Activated CD4-positive, alpha-beta T cell treated with anti-CD3 and anti-CD28 coated beads, Interleukin-2, amount 50 U/mL, for 48 hours (primary cell): ENCODE measurements at places on chromosomes 12 and 14.

GRCh38 chr12:53533471-53533870 is 26.2 kb upstream of the NPFF start:
- DNase-seq = no peak

- DNase-seq = no peak
These were observed 26.0 kb upstream of the VPS37B start for GRCh38 chr12:122921917-122922316.

DNA sequence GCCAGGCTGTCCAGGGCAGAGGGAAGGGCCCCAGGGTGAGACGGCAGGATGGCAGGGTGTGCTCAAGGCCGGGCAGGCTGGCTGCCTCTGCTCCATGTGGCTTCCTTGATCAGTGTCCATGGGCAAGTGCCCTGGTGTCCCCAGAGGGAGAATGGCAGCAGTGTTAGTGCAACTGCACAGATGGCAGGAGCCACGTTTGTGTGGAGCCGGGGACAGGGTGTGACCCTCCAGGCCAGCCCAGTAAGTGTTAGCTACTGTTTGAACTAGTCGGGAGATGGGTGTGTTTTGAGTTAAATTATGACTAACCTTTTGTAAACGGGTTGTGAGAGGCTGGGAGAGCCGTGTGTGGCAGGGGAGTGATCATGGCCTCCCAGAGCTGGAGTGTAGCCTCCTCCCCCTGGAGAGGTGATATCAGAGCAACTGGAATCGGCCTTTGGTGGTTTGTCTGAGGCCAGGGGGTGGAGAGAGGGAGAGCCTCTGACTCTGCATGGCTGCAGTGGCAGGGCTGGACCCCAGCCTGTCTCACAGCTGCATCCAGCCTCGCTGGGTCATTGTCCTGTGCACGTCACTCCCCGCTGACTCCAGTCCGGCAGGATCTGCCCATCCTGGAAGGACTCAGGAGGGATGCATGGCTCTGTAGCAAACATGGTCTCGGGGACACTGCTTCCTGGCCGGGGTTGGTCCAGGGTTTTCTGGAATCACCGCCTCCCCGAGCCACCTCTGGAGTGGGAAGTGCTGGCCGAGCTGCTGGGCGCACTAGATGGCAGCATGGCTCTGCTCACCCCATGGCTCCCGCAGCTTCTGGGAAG is 27.8 kb downstream of the AACS start:
- DNase-seq = no peak

DNA sequence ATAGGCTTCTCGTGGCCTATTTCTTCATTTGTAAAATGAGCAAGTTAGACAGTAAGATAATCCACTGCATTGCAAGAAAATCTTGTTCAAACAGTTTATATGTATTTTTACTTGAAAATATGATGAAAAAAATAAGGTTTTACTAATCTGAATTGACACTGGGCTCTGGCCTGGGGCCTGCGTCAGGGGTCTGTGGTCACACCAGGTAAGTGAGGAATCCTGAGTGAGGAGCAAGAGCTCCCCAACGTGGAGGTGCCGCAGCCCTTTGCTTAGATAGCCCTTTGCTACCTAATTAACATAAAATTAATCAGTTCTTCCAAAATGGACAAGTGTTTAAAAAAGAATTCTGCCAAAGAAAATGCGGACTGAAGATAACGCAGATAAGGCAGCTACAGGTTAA is 39.1 kb upstream of the STAB2 start:
- DNase-seq = no peak

GRCh38 chr14:102811254-102811963 is 34.2 kb downstream of the TRAF3 start:
- no peak for DNase-seq

DNA sequence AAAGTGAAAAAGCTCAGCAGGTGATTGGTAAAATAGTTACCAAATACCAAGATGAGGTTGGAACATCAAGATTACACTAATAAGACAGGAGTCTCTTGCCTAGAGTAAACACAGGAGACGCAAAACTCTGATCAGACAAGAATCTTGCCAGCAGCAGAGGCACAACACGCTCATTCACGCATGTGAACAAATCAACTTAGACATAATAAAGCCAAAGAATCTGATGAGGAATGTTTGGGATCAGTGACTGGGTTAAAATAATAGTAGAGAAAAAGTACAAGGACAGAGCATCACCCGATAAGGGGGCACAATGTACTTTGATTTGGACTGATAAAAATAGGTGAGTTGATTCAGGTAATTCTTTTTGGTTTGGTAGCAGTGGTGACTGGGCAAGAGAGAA is 159.5 kb upstream of the GRIP1 start:
- no peak for DNase-seq

GRCh38 chr12:54037360-54038283 is 4.8 kb downstream of the HOXC5 start:
- no peak for DNase-seq

DNA sequence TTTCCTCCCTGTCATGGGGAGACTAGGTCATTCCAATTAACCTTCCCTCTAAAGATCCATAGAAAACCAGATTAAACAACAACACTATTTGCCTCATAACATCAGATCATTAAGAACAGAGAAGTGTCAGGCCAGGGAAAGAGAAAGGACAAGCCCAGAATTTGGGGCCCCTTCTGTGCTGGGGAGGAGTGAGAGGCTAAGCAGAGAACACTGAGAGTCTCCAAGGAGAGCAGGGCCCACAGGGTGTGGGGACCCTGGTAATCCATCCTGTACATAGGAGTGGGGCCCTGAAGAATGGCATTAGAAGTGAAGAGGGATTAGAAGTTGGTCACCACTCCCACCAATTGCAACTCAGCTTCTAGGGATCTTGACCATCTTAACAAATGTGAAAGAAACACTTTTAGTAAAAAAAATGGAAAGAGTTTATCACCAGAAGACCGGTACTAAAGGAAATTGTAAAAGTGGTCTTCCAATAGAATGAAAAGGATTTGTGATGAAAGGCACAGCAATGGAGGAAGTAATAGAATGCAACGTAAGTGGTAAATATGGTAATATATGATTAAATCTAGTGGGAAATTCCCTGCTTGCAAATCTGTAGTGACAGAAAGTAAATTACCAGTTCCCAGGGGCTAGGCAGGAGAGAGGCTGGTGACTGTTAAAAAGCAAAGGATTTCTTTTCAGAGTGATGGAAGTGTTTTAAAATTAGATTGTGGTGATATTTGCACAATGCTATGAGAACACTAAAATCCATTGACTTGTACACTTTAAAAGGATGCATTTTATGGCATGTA is 14.0 kb upstream of the TMTC1 start:
- DNase-seq = no peak

DNA sequence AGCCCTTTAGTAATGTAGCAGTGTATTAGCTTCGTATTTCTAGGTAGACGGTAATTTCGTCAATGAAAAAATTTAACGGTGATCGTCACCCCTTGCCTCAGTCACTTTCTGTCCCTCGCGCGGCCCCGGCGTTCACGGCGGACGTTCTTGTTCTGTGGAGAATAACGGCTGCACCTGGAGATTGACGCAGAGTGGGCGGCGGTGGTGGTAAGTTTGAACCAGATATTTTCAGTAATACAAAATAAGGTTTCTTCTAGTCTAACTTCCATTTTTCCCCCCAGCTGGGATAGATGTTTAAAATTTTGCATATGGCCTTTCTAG is 341 bp downstream of the ZNF10 start:
- DNase-seq = peak; percentile 45

DNA sequence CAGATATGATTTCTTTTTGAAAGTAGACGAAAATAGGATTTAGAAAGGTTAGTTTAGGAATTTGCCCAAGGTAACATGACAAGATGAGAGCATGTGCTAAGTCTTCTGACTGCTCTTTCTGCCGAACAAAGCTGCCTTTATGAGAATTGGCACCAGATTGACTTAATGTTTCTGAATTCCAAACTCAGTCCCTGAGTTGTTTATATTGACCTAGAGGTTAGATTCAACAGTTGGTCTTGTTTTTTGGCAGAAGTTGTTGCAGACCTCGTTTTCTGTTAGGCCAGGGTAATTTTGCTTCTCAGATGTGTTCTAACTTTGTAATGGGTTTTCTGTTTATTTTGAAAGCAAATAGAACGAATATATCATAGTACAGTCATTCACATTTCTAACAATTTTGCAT is 61.5 kb upstream of the LRTM2 start:
- DNase-seq = no peak

DNA sequence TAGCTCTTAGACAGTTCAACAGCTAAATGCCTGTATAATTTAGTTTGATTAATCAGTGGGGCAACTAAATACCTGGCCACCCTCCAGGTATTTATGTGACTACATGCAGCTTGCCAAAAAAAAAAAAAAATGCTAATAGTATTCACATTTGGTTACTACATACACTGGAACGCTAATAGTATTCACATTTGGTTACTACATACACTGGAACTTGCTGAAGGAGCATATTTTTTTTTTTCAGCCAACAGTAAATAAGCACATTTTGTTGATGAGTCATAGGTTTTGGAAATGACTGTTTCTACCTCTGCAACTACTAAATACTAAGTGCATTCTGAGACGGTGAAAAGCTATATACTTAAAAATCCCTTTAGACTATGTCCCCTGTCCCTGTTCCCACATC is 1172.3 kb downstream of the LRFN5 start:
- DNase-seq = no peak

DNA sequence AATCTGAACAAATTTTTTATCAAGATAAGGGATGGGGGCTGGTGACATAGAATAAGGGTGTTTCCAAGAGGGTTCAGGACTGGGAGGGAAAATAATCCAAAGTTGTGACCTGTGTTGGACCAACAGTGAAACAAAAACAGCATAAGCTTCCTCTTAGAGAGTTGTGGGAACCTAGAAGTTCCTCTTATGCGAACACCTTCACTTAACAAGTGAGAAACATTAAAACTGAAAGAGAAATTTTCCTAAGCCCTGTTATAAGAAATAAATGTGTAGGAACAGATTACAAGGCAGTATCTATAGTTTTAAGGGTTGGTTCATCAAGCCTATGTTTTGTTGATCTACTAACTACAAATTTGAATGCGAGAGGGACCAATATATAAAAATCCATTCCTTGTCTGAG is 58.4 kb downstream of the LLPH start:
- no peak for DNase-seq

GRCh38 chr14:34104489-34105397 is 153.9 kb upstream of the EGLN3 start:
- no peak for DNase-seq

- DNase-seq = no peak
These were observed 6.8 kb downstream of the OR11G2 start for GRCh38 chr14:20197459-20197858.

DNA sequence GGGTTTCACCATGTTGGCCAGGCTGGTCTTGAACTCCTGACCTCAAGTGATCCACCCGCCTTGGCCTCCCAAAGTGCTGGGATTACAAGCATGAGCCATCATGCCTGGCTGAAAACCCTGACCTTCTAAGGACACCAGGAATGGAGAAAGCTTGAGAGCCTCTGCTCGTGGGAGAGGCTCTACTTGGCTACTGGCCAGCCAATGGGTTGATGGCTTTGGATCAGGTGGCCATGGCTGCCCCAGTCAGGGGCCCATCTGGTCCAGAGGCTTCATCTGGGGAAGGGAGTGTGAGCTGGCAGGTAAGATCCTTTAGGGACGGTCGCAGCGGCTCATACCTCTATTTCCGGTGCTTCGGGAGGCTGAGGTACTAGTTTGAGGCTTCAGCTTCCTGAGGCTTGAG is 42.5 kb upstream of the PPP1CC start:
- DNase-seq = no peak

GRCh38 chr12:68246350-68246749 is 7.1 kb downstream of the IL22 start:
- no peak for DNase-seq

DNA sequence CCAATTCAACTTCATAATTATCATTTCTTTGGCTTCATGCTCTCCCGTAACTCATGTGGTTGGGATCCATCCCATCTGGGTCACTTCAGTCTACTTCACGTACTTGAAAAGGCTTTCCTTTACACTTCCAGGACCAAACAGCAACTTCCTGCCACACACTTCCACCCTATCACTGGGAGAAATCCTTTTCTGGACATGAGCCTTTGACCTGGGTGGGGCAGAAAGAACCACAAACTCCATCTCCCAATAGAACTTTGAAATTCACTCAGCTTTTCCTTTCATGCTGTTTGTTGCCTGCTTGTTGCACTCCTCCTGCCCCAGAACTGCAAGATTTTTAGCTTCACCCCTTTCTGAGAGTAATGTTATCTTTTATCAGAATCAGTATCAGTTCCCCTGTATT is 18.4 kb upstream of the GALNT16 start:
- no peak for DNase-seq

- DNase-seq = no peak
These were observed 310.3 kb downstream of the DPF3 start for GRCh38 chr14:72583316-72584272.

GRCh38 chr12:11771356-11771755 is 121.9 kb downstream of the ETV6 start:
- DNase-seq = no peak

GRCh38 chr14:76882651-76883050 is 56.4 kb downstream of the LRRC74A start:
- DNase-seq = no peak

DNA sequence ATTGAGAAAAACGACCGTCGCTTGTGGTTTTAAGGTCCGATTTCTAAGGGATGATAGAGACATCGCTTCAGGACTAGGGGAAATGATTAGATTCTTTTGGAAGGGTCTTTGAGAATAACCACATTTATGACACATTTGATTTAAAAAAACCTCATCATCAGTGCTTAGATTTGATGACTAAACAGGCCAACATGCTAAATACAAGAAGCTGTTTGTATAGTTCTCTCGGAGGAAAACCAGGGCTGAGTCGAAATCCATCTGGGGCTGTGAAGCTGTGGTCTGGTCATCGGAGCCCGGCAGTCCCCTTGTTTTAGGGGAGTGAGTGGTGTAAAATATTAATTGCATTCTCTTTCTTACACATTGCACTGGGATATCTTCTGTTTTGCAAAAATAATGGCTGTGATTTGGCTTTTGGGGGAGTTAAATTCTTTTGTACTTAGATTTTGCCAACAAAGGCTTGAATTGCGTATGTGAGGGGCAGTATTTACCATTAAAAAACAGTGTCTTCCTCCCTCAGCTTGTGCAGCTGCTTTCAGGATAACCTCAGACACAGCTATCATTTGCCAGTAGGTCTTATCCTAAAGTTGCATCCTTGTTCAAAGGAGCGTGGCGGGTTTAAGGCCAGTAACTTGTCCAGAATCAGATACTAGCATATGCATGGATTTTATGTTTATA is 550 bp downstream of the GNG2 start:
- DNase-seq = no peak

DNA sequence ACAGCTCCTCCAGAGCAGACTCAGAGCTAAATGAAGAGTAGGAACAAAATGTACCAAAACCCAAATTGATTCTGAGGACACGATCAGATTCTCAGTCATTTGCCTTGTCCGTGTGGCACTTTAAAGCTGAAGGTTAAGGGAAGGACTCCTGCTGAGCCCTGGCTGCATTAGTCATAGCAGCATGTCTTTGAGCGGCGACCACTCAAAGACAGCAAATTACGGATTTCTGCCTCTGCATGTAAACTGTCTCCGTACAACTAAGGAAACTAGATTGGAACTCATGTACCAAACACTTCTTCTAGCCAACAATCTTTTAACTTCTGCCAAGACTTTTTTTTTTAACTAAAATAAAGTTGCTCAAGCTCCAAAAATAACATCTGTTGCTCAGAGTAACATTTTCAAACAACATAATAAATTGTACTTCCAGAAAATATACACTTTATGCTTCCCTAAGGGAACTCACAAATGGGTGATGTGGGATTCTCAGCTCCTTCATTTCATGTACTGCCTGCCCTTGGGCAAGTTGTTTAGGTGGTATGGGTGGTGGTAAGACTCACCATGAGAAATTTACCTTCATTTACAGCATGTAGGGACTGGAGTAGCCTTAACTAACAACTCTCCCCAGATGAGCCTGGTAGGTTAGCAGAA is 56.1 kb downstream of the RERG start:
- DNase-seq = no peak

GRCh38 chr14:47103771-47104170 is 452.2 kb upstream of the RPL10L start:
- no peak for DNase-seq
